Activated CD8-positive, alpha-beta memory T cell treated with anti-CD3 and anti-CD28 coated beads, Interleukin-2, amount 50 U/mL, for 48 hours (primary cell): ENCODE measurements at places on chromosomes 12 and 14.

- DNase-seq, result no peak
Measured at GRCh38 chr12:47419497-47419896, 286.3 kb downstream of the RPAP3 start.

DNA sequence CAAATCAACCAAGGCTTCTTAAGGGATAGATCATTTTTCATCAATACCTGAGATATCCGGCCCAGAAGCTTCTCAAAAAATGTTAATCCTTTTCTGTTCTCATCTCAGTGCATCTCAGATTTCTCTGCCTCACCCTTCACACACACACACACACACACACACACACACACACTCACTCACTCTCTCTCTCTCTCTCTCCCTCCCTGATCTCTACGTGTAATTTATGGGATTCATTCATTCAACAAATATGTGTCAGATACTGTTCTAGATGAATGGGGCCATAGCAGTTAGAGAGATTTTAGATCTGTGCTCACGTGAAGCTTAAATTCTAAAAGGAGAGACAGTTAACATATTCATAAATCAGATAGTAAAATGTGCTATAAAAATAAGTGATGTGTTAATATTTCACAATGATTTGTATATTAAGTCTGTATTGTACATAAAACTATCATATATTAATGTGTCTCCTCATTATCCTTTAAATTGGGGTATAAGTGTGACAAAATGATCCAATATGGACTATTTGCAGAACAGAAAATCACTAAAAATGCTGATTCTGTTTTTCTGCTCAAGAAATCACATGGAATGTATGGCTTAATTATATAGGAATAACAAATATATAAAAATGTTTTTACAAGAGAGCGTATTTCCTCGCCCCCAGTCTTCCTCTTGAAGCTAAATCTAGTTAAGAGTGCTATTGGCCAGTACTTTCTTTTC is 7.3 kb upstream of the FRMD6 start:
- DNase-seq, result no peak

DNA sequence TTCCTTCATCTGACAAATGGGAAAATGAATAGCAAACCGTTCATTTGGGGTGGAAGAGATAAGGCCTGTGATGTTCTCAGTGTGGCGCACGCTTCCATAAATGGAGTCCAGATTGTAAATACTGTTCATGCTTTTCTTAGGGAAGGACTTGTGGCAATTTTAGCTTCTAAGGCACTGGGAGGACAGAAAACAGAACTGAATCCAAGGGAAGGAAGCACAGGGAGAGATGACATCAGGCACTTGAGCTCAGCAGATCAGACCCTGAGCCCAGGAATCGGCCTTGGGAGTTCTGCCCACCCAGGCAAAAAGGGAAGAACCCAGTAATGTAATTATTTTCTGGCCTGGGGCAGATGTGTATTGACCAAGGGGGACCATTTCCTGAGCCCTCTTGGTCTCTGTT is 7.2 kb upstream of the SH2B3 start:
- DNase-seq, result no peak

DNA sequence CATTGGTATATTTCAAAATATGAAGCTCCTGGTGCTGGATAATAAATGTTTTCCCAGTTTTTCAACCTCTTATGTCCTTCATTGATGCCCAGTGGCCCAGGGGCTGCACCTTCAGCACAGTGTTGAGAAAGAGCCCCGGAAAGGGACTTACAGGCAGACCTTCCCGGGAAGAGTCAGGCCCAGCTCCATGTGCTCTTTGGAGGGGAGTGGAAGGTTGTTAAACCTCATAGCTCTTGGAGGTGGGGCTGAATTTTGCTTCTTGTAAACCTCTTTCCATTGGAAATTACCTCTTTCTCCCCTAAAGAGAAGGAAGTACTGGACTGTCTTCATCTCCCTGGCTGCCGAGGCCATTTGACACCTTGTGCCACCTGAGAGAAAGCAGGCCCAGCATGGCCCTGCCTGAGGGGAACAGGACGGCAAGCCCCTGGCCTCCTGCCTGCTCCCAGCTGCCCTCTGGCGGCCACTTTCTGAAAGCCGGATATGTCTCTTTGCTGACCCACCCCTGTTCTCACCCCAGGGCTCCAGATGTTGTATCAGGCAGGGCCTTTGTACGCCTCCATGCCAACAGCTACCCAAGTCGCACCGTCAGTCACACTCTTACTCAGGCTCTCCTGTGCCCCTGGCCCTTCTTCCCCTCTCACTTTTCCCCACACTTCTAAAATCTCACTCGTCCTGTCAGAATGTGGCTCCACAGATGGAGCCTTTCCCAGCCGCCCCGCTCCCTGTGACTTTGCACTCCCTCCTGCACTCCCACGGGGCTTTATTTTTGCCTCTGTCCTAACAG is 43.0 kb downstream of the EVL start:
- DNase-seq, result peak; percentile 95

DNA sequence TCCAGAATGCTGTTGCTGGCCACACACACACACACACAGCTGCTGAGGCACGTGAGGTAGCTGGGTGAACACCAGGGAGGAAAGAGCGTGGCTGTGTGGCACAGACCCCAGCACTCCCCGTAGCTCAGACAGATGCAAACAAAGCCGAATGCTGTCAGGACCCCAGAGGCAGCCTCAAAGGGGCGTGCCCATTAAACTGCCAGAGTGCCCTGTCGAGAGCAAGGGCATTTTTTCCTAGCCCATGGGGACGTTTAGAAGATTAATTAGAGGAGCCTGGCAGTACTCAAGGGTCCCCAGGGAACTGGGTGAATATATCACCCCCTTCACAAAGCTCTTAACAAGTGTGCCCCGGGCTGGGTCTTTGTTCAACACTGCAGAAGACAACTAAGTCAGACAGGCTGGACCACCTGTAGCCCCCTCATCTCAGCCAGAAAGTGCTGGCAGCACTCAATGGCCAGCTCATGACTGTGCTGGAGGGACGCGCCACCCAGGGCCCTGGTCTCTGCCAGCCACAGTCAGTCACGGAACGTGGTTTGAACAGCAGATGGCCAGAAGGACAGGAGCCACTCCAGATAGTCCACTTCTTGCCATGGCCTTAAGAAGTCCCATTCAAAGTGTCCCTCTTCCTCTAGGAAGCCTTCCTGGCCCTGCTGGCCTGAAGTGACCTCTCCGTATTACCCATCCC is 37.5 kb downstream of the TTC7B start:
- DNase-seq, result no peak

GRCh38 chr14:103402695-103403094 is 17.5 kb downstream of the MARK3 start:
- no peak for DNase-seq

GRCh38 chr14:92627707-92628215 is 114.2 kb downstream of the RIN3 start:
- DNase-seq, result no peak

- DNase-seq, result no peak
Measured at GRCh38 chr12:105742567-105742874, 396.2 kb downstream of the NUAK1 start.

DNA sequence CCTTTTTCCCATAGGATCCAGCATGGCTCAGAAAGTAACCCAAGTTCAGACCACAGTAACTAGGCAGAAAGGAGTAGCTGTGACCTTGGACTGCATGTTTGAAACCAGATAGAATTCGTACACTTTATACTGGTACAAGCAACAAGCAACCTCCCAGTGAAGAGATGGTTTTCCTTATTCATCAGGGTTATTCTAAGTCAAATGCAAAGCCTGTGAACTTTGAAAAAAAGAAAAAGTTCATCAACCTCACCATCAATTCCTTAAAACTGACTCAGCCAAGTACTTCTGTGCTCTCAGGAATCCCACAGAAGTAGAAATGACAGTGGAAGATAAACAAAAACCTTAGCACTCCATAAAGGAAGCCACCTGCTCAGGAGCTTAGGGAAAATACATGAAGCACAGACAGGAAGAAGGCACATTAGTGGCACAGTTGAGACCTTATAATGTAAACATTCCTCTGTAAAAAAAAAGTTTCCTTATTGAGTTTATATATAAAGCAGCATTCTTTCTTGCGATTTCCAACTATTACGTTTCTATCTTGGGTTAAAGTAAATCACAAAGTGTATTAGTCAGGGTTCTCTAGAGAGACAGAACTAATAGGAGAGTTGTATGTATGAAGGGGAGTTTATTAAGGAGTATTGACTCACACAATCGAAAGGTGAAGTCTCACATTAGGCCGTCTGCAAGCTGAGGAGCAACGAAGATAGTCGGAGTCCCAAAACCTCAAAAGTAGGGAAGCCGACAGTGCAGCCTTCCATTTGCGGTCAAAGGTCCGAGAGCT is 398.4 kb downstream of the DAD1 start:
- DNase-seq, result no peak

GRCh38 chr14:83342590-83342989 is 1808.9 kb upstream of the SEL1L start:
- no peak for DNase-seq

DNA sequence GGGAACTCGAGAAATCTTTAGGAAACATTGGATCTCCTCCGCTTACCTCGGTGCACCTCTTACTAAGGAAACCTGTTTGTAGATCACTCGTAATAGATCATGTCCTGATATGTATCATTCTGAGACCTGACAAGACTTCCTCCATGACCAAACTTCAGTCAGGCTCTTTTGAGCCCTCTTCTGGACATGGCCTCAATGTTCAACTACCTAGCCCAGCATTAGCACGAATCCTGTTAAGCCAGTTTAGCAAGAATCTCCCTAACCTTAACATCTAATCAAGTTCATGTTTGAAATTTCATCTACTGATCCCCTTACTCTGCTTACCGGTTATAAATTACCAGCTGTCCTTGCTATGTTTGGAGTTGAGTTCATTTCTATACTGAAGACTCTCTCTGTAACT is 713.9 kb upstream of the USP15 start:
- no peak for DNase-seq

DNA sequence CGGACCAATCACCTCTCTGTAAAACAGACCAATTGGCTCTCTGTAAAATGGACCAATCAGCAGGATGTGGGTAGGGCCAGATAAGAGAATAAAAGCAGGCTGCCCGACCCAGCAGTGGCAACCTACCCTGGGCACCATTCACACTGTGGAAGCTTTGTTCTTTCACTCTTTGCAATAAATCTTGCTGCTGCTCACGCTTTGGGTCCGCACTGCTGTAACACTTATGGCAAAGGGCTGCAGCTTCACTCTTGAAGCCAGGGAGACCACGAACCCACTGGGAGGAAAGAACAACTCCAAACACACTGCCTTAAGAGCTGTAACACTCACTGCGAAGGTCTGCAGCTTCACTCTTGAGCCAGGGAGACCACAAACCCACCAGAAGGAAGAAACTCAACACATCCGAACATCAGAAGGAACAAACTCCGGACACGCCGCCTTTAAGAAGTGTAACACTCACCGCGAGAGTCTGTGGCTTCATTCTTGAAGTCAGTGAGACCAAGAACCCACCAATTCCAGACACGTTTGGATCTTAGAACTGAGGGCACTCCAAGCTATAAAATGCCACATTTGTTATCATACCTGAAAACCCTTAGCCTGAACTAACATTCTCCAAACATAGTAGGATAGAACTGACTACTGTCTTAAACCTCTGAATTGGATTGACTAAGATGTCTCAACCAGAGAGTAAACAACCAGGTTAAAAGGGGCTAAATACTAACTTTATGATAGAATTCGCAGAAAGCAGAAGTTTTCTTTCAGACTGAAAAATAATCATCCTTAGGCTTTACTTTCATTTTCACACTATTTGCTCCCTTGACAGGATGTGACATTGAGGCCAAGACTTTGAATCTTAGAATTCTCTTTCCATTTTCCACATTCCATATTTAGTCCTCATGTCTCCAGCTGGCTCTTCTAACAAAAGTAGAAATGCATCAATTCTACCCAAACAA is 33.6 kb downstream of the CDKL1 start:
- peak; percentile 66 for DNase-seq

DNA sequence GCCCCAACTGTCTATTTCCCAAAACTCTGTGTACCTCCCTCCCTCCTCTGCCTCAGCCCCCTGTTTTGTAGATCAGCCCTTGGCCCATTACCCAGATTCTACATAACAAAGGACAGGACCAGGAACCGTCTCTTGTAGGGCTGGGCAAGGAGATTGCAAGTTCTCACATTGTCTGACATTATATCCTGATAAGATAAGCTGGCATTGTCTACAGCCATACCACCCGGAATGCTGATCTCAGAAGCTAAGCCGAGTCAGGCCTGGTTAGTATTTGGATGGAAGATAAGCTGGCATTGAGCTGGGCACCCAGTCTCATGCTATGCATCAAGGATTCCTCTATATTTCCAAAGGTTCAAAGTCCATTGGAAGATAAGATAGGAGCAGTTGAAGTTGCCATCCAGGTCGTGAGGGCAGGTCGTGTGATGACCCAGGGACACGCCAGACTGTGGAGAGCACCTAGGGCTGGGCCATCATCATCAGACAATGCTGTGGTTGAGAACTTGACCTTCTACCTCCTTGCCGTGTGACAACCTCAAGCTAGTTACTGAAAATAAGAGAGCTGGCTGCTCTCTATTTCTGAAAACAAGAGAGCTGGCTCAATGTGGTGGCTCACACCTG is 29.5 kb downstream of the PHETA1 start:
- DNase-seq, result no peak

- DNase-seq, result no peak
Measured at GRCh38 chr12:106147956-106148355, 9.2 kb upstream of the NUAK1 start.

GRCh38 chr12:125247477-125247876 is 182.2 kb downstream of the AACS start:
- DNase-seq, result no peak

- no peak for DNase-seq
Measured at GRCh38 chr14:66507181-66507721, 696 bp upstream of the GPHN start.

DNA sequence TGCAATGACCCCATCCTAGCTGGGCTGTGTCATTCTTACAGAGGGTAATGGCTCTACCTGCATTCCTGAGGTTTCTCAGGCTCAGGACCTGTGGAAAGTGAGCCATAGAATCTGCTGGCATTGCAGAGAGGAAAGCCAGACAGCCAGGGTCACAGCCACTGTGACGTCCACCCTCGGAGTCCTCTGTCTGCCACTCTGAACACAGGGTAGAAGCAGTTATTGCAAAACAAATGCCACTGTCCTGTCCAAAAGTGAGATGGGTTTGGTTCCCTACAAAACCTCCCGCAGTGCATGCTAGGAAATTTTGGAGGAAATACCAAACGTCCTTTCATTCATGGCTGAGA is 37.8 kb downstream of the TNFAIP2 start:
- peak; percentile 12 for DNase-seq

- DNase-seq, result no peak
Measured at GRCh38 chr14:76104802-76105355, 46.8 kb upstream of the GPATCH2L start.

DNA sequence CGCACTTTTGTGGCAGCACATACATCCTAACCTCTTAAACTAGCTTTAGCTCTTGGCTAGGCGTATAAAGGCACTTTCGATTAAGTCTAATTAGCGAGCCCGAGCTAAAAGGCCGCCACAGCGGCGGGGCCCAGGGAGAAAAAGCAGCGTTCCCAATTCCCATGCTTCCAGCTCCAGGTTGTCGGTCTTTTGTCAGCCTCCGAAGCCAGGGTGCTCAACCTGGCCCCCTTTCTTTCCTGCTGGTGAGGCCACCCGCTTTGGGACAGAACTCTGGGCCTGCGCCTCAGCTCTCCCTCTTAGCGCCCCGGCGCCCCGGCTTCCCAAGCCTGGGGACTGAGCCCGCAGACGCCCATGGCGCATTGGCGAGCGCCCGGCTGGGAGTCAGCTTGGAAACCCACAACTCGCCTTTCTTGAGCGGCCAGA is 33.3 kb upstream of the TBX5 start:
- no peak for DNase-seq
